ENCODE measurements at places on chromosomes 4 and X.

DNA sequence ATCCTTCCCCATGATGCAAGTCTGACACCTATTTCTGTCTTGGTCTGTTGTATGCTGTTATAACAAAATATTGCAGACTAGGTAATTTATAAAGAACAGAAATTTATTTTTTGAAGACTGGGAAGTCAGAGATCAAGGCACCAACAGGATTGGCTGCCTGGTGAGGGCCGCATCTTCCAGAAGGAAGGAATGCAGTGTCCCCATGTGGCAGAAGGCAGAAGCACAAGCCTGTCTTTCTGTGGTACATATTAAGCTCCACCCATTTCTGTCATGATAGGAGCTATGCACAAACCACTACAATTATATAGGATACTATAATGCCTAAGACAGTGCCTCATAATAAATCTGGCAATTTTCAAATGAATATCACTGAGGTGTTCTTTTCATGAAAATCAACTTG is 502.3 kb upstream of the DIAPH2 start:
- DNase-seq = no peak

DNA sequence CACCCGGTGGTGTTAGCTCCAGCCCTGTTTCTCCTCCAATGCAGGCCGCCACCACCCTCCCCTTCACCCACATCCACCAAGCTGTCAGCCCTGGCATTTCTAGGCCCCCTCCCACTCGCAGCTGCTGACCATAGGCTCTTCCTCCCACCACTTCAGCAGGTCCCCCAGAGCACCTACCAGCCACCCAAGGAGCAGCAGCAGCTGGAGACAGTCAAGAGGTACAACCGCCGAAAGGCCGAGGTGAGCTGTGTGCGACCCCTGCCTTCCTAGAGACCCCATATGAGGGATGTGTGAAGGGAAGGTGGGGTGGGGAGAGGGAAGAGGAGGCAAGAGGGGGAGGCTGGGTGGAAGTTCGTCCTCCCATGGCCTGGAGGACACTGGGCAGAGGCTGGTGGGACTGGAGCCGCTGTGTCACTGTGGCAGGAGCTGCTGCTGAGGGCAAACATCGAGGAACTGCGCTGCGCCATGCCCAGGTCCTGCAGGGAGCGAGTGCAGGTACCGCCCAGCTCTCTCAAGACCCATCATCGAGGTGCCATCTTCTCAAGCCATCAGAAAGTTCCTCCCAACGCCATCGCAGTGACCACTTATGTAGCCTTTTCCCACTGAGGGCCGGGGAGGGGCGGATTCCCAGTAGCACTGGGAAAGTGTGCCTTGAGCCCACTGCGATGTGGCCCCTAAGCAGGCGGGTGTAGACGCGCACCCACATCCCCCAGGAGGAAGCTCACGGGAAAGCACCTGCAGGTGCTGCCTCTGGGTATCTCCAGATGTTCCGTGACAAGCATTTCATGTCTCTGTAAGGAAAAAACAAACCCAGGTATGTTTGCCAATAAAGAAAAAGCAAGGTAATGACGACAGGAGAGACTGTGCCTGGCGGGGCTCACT is 19.2 kb upstream of the RNF4 start:
- no peak for DNase-seq

DNA sequence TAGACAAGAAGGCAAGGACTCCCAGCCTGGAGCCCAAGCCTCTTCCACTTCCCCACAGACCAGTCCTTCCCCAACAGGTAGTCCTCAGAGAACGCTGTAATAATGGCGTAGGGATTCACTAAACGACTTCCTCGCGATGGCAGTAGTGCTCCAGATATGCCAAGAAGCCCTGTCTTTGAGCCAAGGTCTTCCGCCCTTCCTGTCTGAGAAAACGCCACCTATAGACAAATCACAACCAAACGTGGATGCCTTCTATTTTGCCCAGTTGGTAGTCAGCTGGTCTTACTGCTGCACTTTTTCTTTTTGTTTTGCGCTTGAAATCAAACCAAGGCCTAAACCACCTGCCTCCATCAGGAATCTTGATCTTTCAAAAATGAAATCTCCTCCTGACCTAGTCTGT is 203.3 kb downstream of the OR13H1 start:
- peak; percentile 87 for DNase-seq

DNA sequence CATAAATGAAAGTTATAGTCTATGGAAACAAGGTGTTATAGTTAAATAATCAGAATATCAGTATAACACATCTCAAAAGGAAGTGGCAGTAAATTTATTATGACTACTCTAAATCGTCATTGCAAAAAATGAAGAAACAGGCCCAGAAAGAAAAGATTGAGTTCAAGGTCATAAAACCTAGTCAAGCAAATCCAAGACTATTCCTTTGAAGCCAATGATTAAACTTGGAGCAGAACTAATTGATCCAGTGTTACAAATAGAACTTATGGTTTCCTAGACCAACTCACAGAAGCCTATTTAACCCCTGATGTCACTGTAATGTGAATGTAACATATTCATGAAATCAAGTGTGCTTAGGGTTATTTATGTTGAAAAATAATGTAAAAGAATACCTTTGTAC is 1.9 kb downstream of the FAM199X start:
- DNase-seq = no peak

Data from NCI-H1105 treated with DMSO at 0.1 percent for 48 hours (cell line).